ENCODE measurements at places on chromosomes 4 and X.
A peak's percentile ranks its signal among the peaks of the same experiment; 100 is the strongest.

GRCh38 chr4:80875642-80876041 lies 154.9 kb upstream of the BMP3 start:
- DNase-seq = peak; percentile 48

DNA sequence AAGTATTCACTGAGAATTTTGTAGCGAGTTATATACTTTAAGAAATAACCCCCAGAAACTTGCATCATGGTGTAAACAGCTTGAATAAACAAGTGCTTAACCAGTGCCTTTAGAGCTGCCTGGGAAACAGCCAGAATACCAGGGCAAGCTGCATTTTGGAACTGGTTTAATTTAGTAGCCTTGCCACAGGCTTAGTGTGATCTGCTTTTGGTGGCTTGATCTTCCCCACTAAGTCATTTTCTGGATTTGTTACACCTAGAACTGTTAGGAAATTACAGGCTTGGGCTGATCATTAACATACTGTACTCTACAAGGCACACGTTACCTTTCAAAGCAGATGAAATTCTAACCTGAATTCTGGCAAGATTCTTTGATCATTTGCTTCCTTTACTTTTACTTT lies 35.4 kb downstream of the NPNT start:
- DNase-seq = no peak

DNA sequence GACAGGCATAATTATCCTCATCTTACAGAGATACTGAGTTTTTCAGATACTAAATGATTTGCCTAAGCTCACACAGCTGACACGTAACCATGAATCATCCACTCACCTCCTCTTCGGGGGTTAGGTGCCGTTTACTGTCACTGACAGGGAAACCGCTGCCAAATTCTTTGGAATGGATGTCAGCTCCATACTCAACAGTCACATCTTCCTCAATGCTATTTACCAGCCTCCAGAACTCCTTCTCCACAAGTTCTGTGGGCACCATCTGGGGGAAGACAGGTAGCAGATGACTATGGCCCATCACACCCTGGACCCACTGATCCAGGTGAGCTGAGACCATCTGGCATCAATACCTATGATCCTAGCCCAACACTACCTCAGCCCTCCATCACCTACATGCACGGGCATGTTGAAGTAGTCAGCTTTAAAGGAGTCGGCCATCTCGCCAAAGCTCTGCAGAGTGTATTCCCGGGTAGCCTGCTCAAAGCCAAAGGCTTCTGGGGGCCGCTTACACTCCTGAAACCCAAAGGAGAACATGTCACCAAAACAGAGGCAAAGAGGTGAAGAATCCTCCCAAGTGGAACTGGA lies 13.5 kb downstream of the KDM5C start:
- no peak for DNase-seq

DNA sequence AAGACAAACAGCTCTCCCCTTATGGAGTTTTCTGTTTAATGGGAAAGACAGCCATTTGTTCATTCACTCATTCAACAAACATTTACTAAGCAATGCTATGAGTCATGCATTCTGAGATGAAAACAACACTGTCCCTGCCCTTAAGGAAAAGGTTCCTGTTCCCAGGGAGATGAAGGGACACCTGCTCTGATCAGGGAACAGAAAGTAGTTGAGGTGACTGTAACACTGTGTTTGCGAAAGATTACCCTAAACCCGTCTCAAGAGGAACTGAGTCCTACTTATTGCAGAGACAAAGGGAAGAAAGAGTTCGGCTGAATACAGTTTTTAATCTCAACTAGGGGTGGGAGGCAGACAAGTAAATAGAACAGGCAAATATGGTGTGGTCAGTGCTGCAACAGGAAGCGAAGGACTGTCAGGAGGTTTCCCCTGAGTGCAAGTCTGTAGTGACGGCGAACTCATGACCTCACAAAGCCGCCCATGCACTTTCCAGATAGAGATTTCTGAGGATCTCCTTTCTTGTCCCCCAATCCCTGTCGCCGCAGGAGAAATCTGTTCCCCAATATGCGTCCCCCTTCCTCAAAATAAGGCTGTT lies 712 bp downstream of the STX18 start:
- peak; percentile 68 for DNase-seq

- DNase-seq = no peak
Observed at GRCh38 chrX:150692296-150692695, 900 bp upstream of the MTMR1 start.
